ENCODE measurements at places on chromosomes 1 and 21. TPM values are rescaled to one million over a fixed set of nuclear protein-coding genes. Genes with fewer than 3 reads are reported as not detected.

AJAP1 gene
- total RNA-seq: 0.42 TPM

LHX8 gene
- total RNA-seq: not detected

TMEM52 gene
- 3.5 TPM for total RNA-seq

HRNR gene
- total RNA-seq: not detected

SPATA6 gene
- 9.1 TPM for total RNA-seq

TOMM40L gene
- total RNA-seq: 23.1 TPM

DNA sequence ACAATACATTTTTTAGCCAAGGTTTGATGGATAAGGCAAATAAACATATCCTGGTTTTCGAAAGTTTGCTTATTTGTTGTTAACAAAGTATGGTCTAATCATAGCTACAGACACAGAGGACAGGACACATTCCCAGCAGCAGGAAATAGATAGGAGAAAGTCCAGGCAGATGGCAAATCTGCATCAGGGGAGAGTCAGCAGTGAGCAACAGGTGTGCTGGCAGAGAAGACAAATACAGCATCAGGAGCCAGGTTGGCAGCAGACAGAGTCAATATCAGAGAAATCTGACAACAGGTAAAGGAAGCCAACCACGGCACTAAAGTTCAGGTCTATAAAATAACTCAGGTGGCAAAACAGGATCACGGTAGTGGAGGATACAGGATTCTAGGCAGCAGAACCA, 210.7 kb upstream of the PTBP2 start:
- DNase-seq: peak; percentile 28

GRCh38 chr1:179089827-179090482, 8.1 kb downstream of the TOR3A start:
- DNase-seq: no peak

- DNase-seq: no peak
Measured at GRCh38 chr1:209324901-209325871, 258.3 kb upstream of the CAMK1G start.

GRCh38 chr21:33039536-33039935, 13.8 kb downstream of the OLIG2 start:
- DNase-seq: no peak

DNA sequence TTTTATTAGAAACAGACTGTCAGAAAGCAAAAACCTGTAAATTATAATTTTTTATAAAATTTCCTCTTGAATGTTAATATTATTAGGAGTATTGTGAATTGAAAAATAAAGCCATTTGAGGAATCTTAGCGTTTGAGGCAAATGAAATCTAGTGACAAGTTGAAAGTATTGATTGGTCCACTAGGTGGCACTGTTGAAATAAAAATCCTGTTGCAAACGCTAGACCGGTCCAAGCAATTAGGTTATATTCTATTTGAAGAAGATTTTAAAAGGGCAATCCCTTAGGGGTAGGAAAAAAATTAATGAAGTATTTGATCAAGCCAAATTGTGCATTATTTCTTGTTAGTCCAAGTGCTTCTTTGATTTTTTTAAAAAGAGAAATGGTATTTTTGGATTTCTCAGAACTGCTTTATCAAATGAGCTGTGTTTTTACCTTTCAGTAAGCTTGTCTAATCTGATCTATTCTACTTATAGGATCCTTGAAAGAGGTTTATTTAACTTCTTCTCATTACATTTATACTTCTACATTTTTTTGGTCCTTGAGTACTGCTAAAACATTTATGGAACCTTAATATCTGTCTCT, 57.7 kb downstream of the ATG4C start:
- peak; percentile 25 for DNase-seq

DNA sequence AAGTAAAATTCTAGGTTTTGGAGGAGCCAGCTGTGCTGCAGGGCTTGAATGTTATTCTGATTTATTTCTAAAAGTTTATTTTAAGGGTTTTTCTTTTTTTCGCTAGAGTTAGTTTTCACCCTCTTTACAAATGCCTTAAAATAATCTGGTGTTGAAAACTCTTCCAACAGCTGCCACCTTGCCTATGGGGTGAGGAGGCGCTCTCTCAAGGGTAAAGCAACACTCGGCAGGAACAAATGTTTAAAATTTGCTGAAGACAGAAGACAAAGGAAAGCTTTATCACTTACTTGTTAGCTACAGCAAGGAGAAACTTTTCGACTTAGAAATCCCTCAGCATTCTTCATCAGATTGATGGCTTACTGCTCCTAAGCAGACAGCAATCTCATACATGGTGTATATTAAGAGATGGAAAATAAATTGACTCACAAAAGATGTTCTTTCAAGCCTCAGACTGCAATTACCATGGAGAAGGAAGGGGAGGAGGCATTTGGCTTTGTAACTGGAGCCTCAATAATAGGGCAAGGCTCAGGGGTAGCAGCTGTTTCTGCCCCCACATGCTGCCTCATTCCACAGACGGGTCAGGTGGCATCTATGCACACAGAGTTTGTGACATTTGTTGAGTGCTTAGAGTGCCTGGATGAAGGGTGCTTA, 79.8 kb upstream of the RALGPS2 start:
- no peak for DNase-seq

DNA sequence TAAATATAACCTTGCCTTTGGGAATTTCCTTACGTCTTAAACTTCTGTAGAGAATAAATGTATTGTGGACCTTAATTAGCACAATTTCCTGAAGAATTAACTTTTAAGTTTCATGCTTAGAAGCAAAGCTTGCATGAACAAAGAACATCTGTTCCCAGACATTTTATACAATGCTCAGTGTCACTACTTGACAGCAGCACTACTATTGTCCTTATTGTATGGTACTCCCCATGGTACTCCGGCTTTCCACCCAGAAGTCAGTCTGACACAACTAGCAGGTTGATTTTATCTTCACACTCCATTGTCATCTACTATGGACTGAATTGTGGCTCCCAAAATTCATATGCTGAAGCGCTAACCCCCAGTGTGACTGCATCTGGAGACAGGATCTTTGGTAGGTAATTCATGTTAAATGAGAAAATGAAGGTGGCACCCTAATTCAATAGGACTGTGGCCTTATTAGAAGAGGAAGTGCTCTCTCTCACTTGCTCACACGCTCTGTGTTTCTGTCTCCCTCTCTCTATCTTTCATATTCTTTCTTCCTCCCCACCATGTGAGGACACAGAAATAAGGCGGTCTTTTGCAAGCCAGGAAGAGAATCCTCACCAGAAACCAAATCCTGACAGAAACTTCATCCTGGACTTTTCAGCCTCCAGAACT, 10.7 kb upstream of the OR2B11 start:
- DNase-seq: no peak

DNA sequence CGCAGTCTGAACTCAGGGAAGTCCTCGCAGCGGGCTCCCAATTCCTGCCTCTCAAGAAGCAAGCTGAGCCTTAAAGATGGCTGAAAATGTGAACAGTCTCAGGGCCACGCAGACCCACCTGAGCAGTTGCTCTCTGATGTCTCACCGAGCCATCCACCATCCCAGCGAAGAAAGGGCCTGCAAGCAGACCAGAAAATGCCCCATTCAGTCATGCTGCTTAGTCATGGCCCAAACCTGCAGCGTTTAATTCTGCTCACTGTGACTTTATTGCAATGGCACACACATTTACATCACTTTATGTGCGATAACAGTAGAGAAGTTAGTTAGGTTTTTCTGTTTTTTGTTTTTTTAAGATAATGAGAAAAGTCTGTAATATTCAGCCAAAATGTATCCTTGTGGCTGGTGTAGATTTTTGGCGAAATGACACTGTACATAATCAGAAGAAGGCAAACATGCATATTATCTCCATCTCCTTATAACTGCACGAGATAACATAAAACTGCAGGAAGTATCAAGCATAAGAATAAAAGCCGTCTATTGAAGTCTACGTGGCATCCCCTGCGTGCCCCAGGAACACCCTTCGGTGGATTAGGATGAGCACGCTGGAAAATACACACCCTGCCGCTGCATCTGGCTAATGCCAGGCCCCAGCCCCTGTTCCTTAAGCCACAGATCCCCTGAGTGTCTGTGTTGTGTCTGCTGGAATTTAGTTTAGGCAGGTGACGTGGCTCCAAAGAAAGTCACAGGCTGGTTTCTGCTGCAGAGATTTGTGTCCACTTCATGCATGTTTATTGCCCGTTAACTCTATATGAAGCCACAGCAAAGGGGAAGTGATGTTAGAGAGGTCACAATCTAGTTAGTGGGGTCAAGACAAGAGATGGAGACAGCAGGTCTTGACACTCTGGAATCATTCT, 119.8 kb upstream of the IRF2BP2 start:
- no peak for DNase-seq

DNA sequence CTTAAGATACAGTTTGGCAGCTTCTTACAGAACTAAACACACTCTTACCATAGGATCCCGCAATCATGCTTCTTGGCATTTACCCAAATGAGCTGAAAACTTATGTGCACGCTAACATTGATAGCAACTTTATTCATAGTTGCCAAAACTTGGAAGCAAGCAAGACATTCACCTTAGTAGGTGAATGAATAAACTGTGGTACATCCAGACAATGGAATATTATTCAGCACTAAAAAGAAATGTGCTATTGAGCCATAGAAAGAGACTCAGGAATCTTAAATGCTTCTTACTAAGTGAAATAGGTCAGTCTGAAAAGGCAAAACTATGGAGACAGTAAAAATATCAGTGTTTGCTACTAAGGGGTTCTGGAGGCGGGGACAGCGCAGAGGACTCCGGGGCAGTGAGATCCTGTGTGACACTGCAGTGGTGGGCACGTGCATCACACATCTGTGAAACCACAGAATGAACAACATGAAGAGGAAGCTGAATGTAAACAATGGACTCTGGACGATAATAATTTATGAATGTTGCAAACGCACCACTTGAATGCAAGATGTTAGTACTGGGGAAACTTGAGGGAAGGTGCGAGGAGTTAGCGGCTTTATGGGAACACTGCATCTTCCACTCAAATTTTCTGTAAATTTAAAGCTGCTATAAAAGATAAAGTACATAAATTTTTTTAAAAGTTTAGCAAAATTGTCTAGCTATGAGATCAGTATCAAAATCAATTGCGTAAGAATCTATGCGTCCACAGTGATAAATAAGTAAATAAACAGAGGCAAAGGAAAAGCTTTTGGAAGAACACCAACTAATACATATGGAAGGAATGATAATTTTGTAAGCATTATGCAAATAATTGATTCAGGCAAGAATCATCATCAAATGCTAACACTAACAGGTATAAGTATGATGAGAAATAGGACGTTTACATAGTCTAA, 15.4 kb upstream of the SPATC1L start:
- DNase-seq: no peak

- DNase-seq: no peak
Measured at GRCh38 chr1:28118640-28119307, 30.4 kb upstream of the EYA3 start.

DNA sequence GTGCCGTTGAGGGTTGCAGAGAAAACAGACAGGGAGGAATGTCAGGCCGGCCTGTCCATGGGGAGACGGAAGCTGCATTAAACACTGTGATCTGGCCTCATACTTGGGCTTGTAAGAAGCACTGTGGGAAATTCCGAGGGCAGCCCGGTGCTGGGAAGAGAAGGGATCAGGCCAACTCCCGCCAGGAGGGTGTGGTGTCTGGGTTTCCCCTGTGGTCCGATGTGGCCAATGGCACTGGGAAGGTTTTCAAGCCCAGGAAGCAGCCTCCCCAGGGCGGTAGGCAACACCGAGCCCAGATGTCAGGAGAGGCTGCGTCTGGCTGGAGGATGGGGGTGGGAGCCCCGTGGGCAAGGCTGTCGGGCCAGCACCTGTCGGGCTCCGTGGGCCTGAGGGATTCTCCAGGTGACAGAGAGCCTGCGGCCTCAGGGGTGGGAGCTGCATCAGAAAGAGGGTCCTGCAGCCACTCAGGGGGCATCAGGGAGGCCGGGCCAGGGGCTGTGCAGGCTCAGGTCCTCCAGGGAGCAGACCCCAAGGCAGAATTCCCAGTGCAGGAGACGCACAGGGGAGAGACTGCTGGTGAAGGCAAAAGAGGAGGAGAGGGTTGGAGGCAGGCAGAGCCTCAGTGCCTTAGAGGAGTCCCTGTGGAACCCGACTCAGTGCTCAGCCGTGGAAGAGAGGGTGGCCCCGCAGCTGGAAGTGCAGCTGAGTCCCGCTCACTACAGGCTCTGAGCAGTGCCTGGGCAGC, 8.4 kb downstream of the UBASH3A start:
- no peak for DNase-seq

- DNase-seq: no peak
Measured at GRCh38 chr1:205162301-205162700, 40.5 kb upstream of the RBBP5 start.

- DNase-seq: no peak
Measured at GRCh38 chr1:3058263-3059030, 10.6 kb upstream of the PRDM16 start.

DNA sequence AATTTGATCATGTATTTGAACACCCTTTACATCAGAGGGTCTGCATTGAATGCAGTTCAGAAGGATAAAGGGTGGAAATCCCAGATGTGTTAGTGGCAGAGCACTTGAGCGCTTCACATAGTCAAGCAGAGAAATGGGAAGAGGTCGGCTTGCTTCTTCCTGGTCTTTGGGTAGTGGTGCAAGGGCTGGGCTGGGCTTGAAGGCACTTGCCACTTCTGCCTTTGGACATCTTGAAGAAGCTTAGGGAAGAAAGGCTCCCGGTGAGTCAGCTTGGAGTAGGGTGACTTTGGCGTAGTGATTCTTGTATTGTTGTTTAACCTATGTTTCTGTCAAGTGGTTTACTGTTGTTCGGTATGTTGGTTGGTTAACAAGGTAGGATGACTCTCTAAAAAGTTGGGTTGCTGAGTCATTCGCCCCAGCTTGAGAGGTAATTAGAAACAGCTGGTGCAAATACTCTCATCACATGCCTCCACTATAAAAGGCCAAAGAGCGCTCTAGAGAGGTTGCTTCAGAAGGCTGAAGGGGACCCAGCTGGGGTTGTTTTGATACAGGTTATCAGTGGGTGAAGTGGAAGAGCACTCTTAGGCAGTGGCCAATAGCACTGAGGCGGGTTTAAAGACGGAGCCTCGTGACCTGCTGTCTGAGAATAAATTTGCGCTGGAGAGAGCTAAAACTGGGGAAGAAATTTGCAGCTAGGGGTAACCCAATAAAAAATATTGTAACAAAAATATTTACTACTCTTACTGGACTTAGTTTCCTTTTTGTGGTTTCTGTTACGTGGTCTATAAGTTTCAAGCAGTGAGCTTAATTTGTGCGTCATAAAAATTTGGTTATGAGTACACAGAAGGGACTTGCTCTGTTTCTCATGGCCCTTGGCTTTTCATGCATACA, 1.4 kb downstream of the BACH1 start:
- peak; percentile 60 for DNase-seq

GRCh38 chr1:211973541-211973940, 61.8 kb downstream of the INTS7 start:
- no peak for DNase-seq
